ENCODE measurements at places on chromosomes 4 and X. TPM values are rescaled to one million over a fixed set of nuclear protein-coding genes. Genes with fewer than 3 reads are reported as not detected.

GRCh38 chr4:10201381-10202223 is 85.0 kb upstream of the WDR1 start:
- DNase-seq: no peak
- no peak overlapping the region for H3K27ac ChIP-seq
- H3K4me1 ChIP-seq: no peaks in the 10 kb centered on the region
- no peaks in the 10 kb centered on the region for H3K36me3 ChIP-seq
- H3K4me3 ChIP-seq: no peak overlapping the region
- H3K27me3 ChIP-seq: no peaks in the 10 kb centered on the region

DNA sequence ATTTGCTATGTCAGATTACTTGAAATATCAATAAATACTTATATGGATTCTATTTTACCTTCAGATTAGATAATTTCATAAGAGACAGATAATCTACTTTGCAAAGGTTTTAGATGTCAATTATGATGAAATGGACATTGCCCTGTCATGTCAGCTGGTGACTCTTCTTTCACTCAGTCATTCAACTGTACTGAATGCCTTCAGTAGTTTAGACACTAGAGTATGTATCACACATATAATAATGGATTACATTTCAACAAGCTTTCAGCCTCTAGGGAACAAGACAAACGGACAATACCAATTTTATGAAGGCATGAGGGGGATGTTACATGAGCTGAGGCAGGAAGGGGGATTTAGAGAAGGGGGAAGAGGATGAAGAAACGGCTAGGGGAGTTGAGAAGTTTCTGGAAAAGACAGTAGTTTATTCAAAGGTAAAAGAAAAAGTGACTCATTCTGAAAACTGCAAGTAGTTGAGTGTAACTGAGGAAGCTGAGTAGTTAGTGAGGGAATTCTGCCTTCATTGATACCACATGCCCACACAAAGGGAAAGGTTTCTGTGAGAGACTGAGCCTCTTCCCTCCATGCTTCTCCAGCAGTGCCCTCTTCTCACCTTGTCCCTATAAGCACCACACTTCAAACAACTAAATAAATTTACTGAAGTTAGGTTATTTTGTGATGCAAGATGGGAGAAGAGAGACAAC is 25.7 kb downstream of the SLC9B2 start:
- H3K36me3 ChIP-seq: no peaks in the 10 kb centered on the region
- no peak for DNase-seq
- H3K27me3 ChIP-seq: no peaks in the 10 kb centered on the region
- no peak overlapping the region for H3K4me3 ChIP-seq

The ADAM29 gene
- not detected for total RNA-seq

The ENAM gene
- not detected for total RNA-seq

The NOA1 gene
- 39.5 TPM for total RNA-seq

The PNMA3 gene
- total RNA-seq: 8.5 TPM

- DNase-seq: no peak
- H3K4me3 ChIP-seq: no peak overlapping the region
- no peaks in the 10 kb centered on the region for H3K27me3 ChIP-seq
Measured at GRCh38 chr4:180314972-180315371, 1928.2 kb upstream of the TENM3 start.

The AKAP4 gene
- not detected for total RNA-seq

All from GM23338 (cell line).